ENCODE measurements at places on chromosomes 5 and 9. TPM values are rescaled to one million over a fixed set of nuclear protein-coding genes. Genes with fewer than 3 reads are reported as not detected.

MARCHF6 gene
- total RNA-seq = 19.0 TPM

NRG2 gene
- total RNA-seq = 0.15 TPM

ARHGEF37 gene
- 0.34 TPM for total RNA-seq

DOK3 gene
- total RNA-seq = 0.17 TPM

PCDHB13 gene
- total RNA-seq = under 0.01 TPM

DOLPP1 gene
- total RNA-seq = 13.4 TPM

SLC4A9 gene
- not detected for total RNA-seq

MCTP1 gene
- total RNA-seq = 5.9 TPM

PIP5KL1 gene
- total RNA-seq = 2.1 TPM

C5orf46 gene
- not detected for total RNA-seq

PLPP1 gene
- 36.0 TPM for total RNA-seq

ZNF462 gene
- 5.7 TPM for total RNA-seq

AKNA gene
- total RNA-seq = 12.5 TPM

PCDHB16 gene
- under 0.01 TPM for total RNA-seq

CDKN2A gene
- 5.7 TPM for total RNA-seq

PCDHGA1 gene
- under 0.01 TPM for total RNA-seq

ZNF883 gene
- total RNA-seq = 1.7 TPM

C5orf47 gene
- total RNA-seq = not detected

SPOCK1 gene
- 1.2 TPM for total RNA-seq

KIF20A gene
- 103 TPM for total RNA-seq

TNIP1 gene
- total RNA-seq = 46.9 TPM

ACOT12 gene
- 0.84 TPM for total RNA-seq

STKLD1 gene
- not detected for total RNA-seq

EGFLAM gene
- total RNA-seq = 1.2 TPM

NXNL2 gene
- total RNA-seq = 1.5 TPM

CFAP90 gene
- 0.84 TPM for total RNA-seq

PPP3R2 gene
- not detected for total RNA-seq

DCAF10 gene
- 8.6 TPM for total RNA-seq

BASP1 gene
- total RNA-seq = 196 TPM

PRLR gene
- total RNA-seq = 0.84 TPM

ADAMTS13 gene
- 1.2 TPM for total RNA-seq

ETF1 gene
- 81.9 TPM for total RNA-seq

IFNE gene
- total RNA-seq = not detected

KCNIP1 gene
- total RNA-seq = not detected

CDC37L1 gene
- total RNA-seq = 10.4 TPM

LECT2 gene
- not detected for total RNA-seq

VCAN gene
- total RNA-seq = 84.9 TPM

TMEM174 gene
- total RNA-seq = not detected

NIM1K gene
- 0.74 TPM for total RNA-seq

GABRA6 gene
- total RNA-seq = not detected

NKD2 gene
- total RNA-seq = 0.30 TPM

MYORG gene
- 1.3 TPM for total RNA-seq

PCDHA8 gene
- not detected for total RNA-seq

CARTPT gene
- not detected for total RNA-seq

PDE6A gene
- total RNA-seq = not detected

STOM gene
- 73.0 TPM for total RNA-seq

ADAMTSL2 gene
- not detected for total RNA-seq

ABO gene
- not detected for total RNA-seq

KLF9 gene
- total RNA-seq = 33.7 TPM

PIK3R1 gene
- total RNA-seq = 10.4 TPM

ASS1 gene
- total RNA-seq = 23.5 TPM

All from bronchus fibroblast of lung (primary cell).